ENCODE measurements at places on chromosomes 6 and 20.
A peak's percentile ranks its signal among the peaks of the same experiment; 100 is the strongest.

DNA sequence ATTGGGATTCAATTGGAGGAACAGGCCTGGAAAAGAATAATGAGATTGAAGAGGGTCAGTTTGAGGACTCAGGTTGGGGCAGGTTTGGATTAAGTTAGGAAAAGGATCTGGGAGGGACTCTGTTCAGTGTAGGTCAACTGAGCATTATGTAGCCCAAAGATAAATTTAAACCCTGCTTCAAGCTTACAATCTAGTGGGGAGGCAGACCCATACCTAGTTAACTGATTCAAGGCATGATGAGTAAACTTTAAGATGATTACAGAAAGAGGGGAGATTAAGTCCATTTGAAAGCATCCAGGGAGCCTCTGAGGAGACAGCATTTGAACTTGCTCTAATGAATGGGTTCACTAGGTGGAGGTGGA, 11.4 kb upstream of the LTA start:
- DNase-seq: no peak

DNA sequence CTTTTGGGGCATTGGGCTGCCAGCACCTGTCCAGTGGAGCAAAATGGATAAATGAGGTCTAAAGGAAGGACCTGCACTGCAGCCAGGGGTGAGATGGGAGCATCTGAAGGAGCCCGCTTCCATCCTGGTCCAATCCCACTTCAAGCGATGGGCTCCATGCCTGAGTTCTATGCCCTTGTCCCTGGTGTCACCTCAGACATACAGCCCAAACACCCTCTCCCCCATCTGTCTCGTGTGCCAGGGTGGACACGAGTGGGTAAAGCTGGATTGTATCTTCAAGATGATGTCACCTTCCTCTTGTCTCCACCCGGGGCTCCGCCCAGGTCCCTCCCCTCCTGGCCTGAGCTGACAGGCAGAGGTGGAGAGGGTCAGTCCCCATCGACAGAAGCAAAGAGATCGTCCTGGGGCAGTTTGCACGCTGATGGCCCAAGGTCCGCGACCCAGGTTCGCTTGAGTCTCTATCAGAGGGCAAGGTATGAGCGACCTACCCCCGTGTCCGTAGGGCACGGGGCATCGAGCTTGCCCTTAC, 544 bp downstream of the SMIM29 start:
- DNase-seq: no peak

DNA sequence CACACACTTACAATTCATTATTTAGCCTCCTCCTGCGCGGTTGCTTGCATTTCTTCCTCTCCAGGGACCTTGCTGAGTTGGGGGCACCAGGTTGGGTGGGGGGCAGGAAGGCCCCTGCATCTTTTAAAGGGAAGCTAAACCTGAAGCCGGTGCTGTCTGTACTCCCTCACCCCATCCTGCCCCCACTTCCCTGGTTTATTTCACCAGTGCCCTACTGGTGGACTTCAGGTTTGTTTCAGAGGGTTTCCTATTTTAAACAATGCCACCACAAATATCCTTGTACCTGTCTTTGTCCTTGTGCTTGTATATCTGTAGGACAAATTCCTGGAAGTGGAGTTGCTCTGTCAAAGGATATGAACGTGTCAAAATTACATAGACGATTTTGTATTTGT, 21.0 kb downstream of the PTK7 start:
- DNase-seq: no peak

GRCh38 chr6:3157131-3157933, at the start of gene TUBB2A:
TUBB2A (minus strand) TSS chr6:3157544; CDS start chr6:3157463, 81 bp downstream.
- DNase-seq: peak; percentile 10

DNA sequence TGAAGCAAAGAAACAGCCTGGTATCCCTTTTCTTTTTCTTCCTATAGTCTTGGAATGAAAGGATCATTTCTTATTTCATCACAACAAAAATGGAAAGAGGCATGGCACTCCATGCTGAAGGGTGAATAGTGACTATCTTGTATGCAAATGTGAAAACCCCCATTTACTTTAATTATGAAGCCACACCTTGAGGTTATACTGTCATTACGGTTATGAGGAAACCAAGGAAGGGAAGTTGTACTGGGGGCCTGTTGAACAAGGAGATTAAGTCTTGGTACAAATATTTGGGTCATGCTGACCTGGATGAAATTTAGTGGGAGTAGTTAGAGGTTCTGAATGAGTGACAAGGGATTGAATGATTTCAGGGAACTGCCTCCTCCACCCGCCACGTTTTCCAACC, 8.7 kb upstream of the STXBP5 start:
- DNase-seq: no peak

- no peak for DNase-seq
Observed at GRCh38 chr6:136525586-136526195, 24.5 kb downstream of the MAP7 start.

DNA sequence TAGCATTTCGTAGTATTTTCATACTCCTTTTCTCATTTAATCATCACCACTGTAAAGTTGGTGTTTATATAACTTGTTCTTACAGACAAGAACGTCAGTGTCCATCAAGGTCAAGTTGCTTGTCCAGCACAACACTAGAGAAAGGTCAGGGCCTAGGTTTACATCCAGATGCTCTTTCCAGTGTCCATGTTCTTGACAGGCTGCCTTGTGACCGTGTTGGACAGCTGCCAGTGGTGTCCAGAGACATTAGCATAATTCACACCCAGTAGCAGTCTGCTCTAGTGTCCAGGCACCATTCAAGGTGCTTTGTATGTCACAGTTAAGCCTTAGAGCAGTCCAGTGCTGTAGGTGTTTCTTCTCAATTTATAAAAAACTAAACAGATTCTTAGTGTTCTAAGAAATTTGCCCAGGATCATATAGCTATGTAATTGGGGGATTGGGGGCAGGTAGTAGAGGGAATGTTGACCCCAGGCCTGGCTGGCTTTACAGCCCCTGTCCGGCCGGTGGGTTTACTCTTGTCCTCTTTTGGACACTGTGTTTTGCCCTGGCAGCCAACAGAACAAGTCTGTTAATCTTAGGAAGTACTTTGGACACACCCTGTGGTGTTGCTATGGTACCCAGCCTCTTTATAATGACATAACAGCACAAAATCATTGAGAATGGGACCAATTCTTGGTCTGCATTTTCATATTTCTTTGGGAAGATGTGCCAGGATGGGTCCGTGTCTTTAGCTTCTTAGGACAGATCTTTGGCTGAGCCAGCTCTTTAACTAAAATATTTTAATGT, 8.0 kb downstream of the STK35 start:
- DNase-seq: no peak

DNA sequence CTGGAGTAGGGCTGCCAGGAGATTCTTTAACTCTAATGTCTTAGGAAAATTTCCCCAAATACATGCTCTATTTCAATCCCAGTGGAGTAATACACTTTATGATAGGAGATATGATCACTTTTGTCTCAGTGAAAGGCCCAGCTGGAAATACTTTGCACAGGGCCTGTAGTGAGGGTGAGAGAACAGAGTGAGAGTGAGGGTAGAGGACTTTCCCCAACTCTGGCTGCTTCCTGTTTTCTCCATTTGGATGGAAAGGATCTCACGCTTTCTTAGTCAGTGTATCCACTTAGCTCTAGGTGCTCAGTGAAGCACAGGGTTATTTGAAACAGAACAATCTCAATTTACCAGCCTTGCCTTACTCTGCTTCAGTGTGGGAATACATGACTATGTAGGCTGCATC, 36.6 kb downstream of the FAM229B start:
- DNase-seq: no peak

- no peak for DNase-seq
Observed at GRCh38 chr6:155121699-155122098, 126.6 kb downstream of the TIAM2 start.

GRCh38 chr6:156876302-156876701, 99.1 kb downstream of the ARID1B start:
- DNase-seq: no peak

DNA sequence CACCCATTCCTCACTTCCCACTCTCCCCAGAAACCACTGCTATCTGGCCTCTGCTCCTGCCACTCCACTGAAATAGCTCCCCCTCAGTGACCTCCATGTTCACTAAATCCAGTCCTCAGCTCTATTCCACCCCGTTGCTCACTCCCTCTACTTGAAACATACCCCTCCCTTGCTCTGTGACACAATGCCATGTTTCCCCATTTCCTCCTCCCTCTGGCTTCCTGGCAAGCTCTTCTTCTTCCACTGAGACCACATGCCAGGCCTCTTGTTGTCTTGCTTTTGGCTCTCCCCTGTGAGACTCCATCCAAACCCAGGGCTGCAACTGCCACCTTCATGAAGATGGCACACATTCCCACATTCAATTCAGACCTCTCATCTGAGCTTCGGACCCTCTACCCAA, 13.9 kb downstream of the TMEM151B start:
- DNase-seq: no peak

GRCh38 chr6:80605165-80605989, 498.9 kb downstream of the BCKDHB start:
- no peak for DNase-seq

DNA sequence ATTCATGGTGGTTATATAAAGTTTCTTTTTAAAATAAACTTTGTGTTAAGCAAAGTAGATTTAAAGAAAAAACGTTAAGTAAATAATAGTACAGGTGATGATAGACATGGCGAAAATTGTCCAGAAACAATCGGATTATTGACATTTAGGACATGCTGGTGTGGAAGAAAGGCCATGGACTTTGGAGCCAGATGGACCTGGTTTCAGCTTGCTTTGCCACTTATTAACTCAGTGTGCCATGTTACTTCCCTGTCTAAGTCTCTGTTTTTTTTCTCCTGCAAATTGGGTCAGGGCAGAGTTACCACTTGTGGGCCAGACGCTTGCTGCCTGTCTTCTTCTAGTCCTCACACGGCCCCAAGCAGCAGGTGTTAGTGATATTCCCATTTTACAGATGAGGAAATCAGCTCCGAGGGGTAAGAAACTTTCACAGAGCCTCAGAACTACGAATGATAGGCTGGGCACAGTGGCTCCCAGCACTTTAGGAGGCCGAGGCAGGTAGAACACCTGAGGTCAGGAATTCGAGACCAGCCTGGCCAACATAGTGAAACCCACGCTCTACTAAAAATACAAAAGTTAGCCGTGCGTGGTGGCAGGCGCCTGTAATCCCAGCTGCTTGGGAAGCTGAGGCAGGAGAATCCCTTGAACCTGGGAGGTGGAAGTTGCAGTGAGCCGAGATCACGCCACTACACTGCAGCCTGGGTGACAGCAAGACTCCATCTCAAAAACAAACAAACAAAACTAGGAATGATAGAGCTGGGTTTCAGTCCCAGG, 12.4 kb downstream of the KIF3B start:
- DNase-seq: no peak

DNA sequence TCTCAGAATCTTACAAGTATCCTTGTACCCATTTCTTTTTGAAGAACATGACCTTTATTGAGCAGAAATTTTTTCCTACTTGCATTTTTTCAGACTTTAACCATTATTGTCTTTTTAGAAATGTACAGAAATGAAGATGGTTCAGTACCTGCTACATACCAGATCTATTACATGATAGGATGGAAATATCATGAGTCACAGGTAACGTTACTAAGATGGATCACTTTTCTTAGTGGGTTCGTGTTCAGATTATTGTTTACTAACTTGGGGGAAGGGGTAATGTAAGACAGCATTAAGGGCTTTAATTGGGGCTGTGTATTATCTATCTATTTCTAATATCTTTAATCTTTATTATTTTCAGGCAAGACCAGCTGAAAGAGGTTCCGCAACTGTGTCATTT, 31.9 kb downstream of the NDUFAF5 start:
- no peak for DNase-seq

DNA sequence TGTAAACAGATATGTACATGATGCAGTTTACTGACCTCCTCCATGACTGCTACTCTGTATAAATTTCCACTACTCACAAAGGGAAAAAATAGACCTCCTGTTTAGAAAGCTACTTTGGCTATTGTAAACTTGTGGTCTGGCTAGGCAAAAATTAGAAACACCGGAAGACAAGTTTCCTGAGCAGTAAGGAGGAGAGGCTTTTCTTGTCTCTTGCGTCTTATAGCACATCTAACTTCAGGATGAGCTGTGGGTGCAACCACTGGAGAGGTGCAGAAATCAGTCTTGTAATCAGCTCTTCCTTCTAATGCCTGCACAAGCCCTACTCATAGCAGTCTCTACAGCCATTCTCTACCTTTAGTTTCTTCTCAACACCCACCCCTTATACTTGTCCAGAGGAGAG, 296.5 kb upstream of the SLC35B3 start:
- no peak for DNase-seq

DNA sequence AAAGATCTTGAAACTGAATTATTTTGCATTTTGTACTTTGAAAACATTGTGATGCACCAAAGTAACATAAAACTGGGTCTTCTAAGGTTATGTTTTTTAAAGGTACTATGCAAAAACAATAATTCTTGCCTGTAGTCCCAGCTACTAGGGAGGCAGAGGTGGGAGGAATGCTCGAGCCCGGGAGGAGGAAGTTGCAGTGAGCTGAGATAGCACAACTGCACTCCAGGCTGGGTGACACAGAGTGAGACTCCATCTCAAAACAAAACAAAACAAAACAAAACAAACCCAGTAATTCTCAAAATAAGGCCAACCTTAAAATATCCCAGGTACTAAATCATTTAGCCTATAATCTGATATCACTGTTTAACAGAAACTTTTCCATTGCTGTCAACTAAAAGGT, 269.6 kb downstream of the KHDC1L start:
- no peak for DNase-seq

GRCh38 chr6:44674226-44675155, 287.0 kb downstream of the CDC5L start:
- no peak for DNase-seq

DNA sequence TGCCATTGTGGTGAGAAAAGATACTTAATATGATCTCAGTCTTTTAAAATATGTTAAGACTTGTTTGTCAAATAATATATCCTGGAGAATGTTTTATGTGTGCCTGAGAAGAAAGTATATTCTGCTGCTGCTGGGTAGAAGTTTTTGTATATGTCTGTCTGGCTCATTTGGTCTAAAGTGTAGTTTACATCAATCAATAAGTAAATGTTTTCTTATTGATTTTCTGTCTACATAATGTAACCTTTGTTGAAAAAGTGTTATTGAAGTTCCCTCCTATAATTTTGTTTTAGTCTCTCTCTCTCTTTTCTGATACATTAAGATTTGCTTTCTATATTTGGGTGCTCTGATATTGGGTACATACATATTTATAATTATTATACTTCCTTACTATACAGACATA, 201.2 kb downstream of the THBS2 start:
- DNase-seq: no peak

DNA sequence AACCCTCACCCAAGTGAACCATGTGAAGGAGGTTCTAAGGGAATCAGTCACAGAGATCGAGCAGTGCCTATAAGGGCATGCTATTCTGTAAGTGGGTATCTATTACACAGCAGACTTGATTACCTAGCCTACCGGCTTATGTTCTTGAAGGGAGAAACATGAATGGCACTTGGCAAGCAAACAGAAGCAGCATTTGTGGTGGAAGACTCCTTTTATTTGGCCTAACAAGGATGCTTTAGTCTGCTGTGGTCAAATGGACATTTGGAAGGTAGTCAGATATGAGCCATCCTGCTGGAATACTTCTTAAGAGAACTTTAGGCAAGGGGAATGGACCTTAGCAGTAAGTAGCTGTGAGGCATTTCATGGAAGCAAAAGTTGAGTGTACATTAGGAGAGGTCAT, 126.3 kb downstream of the COL12A1 start:
- no peak for DNase-seq

Data from NCI-H187 (cell line).